Mesenteric fat pad (tissue), 1 donor: ENCODE measurements at places on chromosomes 13 and 19.
A peak's percentile ranks its signal among the peaks of the same experiment; 100 is the strongest.

DNA sequence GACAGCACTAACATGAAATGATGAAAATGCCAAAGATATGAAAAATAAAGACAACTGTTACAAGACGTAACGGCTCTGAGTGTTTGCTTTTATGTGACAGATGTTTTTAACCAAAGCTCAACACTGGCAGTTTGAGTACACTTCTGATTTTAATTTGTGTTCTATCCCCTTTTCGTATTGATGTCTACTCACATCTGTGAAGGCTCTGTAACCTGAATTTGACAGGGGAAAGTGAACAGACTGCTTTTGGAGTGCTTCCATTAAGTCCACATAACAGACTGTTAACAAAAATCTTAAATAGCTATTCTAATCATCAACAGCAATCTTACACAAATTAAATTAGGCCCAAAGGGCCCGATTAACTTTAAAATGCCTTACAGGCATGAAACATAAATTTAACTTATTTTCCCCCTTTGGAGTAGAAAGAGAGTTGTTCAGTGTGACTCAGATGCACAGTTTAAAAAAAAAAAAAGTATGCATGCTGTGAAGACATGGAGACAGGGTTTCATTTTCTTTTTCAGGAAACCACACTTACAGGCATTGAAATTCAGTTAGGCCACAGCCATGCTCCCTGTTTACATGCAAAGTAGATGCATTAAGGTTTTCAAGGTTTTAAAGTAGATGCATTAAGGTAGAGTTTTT is 16.3 kb upstream of the RNASEH2B start:
- DNase-seq = no peak

- no peak for DNase-seq
These were observed 70.5 kb upstream of the CSNK1A1L start for GRCh38 chr13:37175996-37176395.

- no peak for DNase-seq
These were observed 29.0 kb downstream of the CKM start for GRCh38 chr19:45293682-45294081.

- DNase-seq = no peak
These were observed 26.4 kb upstream of the ZNF181 start for GRCh38 chr19:34707661-34708060.

- no peak for DNase-seq
These were observed 1.8 kb downstream of the VASP start for GRCh38 chr19:45508861-45509691.

DNA sequence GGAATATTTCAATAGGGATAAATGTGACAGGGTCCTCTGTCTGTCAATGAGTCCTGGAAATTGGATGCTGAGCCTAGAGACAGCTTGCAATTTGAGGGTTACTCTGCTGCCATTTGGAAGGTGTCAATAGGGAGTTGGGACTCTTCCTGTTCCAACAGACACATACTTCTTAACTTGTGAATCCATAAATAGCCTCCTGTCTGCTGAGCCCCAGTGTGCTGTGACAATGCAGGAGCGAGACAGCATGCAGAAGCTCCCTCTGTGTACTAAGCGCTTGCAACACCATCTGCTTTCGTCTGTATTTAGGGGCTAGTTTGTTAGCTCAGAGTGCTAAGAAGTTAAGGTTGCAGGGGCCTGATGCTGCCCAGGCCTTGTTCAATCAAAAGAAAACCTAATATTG is 58.5 kb upstream of the GPR12 start:
- no peak for DNase-seq

DNA sequence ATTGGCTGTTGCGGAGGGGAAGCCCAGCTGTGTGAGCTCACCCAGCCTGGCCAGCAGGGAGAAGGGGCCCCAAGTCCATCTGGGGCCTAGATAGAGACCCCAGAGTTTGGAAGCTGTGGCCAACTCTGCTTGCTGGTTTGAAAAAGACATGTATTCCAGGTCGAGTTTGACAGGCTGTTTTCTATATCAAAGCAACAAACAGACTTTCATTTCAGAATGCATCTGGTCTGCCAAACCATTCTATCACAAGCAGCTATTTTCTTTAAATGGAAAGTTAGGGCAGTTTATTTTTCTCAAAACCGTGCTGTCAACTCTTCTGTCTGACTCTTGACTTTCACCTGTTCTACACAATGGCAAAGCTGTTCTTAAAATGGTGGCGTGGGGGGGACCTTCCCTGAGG is 185.8 kb downstream of the DCLK1 start:
- no peak for DNase-seq

GRCh38 chr13:81637457-81637856 is 1296.5 kb upstream of the SPRY2 start:
- DNase-seq = no peak

DNA sequence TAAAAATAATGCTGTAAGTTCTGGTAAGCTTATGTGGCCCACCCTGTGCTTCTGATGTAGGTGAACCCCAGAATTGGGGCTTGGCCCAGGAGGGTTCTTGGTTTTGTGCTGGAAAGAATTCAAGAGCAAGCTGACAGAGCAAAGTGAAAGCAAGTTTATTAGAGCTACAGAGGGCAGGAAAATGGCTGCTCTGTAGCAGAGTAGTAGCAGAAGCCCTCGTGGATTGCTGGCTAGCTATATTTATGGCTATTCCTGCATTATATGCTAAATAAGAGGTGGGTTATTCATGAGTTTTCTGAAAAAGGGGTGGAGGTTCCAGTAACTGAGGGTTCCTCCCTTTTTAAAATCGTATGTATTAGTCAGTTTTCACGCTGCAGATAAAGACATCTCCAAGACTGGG is 20.6 kb upstream of the ZNF599 start:
- DNase-seq = no peak

- DNase-seq = no peak
These were observed 10.8 kb downstream of the F2RL3 start for GRCh38 chr19:16899566-16900075.

GRCh38 chr13:20175907-20176652 is 15.2 kb upstream of the GJA3 start:
- DNase-seq = no peak

GRCh38 chr19:45752639-45753038 is 16.4 kb downstream of the SIX5 start:
- no peak for DNase-seq

- no peak for DNase-seq
These were observed 588 bp downstream of the DNASE2 start for GRCh38 chr19:12880551-12881171.

DNA sequence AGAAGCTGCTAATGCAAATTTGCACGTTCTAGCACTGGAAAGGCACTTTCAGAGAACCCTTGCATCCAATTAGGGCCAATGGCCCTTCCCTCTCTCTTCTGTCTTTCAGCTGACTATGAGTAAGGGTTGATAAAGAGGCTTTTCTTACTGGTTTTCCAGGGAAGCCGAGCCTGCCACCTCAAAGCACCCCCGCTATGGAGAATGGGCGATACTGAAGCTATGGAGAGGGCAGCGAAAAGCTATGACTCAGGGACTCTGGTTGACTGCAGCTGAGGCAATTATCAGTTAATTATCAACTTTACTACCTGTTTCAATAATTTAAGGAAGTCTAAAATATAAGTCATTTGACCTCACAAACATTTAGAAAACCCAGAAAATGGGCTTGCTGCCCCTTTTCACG is 115.8 kb downstream of the TRPC4 start:
- no peak for DNase-seq

DNA sequence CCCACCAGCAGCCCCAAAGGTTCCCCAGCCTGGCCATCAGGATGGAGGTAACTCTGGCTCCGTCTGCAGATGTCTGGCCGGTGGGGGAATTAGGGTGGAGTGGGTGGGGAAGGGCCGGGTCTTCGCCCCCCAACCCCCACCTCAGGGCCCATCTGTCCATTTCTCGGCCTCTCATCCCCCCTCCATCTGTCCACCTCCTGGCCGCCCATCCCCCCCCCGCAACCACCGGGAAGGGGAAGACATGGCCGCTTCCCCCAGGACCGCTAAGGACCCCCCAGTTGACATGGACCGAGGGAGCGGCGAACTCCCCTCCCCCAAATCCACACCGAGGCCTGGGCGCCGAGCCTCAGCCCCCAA is 793 bp downstream of the LRFN1 start:
- DNase-seq = no peak

GRCh38 chr19:35184884-35185283 is 30.3 kb downstream of the FXYD5 start:
- no peak for DNase-seq

- peak; percentile 59 for DNase-seq
These were observed 54.6 kb upstream of the URI1 start for GRCh38 chr19:29887442-29887855.

DNA sequence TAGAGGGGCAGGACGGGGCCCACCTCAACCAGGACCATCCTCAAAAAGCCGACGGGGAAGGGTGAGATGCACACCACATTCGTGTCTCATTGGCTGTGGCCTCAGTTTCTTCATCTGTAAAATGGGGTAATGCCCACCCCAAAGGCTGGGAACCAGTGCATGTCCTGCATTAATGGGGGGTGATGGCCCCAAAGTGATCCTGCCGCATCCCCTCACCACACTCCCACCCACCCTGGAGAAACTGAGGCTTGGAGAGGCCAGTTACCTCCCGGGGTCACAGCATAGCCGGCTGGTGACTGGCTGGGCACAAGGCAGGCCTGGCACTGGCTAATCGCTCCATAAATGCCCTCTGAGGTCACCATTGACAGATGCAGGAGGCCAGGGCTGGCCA is 640 bp upstream of the MIDN start:
- DNase-seq = no peak

DNA sequence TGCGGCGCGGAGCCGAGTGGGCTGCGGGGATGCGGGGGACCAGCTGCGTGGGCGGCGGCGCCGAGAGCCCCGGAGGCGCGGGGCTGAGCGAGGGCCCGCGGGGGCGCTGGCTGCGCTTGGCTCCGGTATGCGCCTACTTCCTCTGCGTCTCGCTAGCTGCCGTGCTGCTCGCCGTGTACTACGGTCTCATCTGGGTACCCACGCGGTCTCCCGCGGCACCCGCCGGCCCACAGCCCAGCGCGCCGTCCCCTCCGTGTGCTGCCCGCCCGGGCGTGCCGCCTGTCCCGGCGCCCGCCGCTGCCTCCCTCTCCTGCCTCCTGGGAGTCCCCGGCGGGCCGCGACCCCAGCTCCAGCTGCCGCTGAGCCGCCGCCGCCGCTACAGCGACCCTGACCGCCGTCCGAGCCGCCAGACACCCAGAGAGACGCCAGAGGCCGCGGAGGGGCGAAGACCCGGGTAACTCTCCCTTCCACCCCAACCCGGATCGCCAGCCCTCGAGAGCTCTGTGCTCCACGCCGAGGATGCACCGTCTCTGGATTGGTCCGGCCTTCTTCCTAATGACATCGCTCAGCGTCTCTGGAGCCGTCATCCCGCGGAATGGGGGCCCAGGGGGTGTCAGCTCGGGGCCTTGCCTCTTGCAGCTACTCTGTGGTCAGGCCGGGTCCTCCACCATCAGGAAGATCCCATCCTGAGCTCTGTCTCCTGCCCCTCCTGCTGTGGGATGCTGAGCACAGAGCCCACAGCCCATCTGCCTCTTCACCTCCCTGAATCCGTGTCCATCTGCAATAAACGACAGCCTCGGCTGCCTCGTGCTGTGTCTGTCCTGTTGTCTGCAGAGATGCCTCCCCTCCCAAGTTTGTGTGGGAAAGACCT is 441 bp downstream of the INAFM1 start:
- DNase-seq = peak; percentile 92

DNA sequence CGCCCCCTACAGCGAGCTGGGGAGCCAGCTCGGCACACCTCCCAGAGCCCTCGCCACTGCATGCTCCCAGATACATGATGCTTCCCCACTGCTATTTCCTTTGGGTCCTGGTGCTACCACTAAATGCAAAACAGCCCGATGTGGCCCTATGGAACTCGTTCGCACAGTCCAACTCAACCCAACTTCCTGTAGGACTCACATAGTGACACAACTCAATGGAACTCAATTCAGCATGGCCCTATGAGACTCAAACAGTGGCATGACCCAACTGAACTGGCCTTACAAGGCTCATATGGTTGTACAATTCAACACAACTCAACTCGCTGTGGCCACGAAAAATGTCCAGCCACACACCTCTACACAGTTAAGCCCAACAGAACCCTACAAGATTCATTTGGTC is 3.5 kb downstream of the KCNA7 start:
- DNase-seq = no peak

GRCh38 chr19:33204136-33204973 is 10.2 kb downstream of the LRP3 start:
- DNase-seq = no peak

GRCh38 chr13:85197431-85197830 is 601.8 kb downstream of the SLITRK6 start:
- no peak for DNase-seq

- peak; percentile 33 for DNase-seq
These were observed 47.1 kb upstream of the ZMYM5 start for GRCh38 chr13:19910336-19911072.

DNA sequence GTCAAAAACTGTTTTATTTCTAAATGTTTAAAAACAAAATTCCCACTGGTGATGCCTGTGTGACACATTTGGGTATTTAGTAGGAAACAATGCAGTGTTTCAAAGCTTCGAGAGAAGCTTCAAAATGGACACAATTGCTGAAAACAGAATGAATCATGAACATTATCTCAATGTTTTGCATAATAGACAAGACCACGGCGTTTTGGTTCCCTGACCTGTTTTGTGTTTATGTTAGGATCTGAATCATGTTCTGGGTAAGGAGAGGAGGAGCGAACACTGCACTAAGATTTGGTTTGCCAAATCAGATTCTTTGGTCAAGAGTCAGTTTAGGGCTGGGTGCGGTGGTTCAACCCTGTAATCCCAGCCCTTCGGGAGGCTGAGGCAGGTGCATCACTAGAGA is 42.2 kb downstream of the IFT88 start:
- DNase-seq = no peak

DNA sequence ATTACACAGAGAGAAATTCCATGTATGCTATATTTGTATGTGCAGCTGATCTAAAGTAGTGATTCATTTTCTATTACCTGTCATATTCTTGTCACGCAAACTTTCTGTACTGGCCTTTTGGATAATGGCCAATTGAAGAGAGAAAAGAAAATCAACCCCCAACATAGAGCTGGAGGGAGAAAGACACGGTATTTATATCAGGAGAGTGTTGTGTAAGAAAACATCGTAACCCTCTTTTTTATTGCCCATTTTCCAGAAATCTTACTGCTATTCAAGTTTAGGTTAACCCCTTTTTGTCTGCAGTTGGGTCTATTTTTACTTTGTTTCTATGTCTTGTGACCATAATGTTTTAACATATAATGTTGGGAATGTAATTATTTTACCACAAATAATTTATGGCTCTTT is 27.9 kb downstream of the DGKH start:
- DNase-seq = no peak
